ENCODE measurements at places on chromosomes 2 and 18. TPM values are rescaled to one million over a fixed set of nuclear protein-coding genes. Genes with fewer than 3 reads are reported as not detected.

DNA sequence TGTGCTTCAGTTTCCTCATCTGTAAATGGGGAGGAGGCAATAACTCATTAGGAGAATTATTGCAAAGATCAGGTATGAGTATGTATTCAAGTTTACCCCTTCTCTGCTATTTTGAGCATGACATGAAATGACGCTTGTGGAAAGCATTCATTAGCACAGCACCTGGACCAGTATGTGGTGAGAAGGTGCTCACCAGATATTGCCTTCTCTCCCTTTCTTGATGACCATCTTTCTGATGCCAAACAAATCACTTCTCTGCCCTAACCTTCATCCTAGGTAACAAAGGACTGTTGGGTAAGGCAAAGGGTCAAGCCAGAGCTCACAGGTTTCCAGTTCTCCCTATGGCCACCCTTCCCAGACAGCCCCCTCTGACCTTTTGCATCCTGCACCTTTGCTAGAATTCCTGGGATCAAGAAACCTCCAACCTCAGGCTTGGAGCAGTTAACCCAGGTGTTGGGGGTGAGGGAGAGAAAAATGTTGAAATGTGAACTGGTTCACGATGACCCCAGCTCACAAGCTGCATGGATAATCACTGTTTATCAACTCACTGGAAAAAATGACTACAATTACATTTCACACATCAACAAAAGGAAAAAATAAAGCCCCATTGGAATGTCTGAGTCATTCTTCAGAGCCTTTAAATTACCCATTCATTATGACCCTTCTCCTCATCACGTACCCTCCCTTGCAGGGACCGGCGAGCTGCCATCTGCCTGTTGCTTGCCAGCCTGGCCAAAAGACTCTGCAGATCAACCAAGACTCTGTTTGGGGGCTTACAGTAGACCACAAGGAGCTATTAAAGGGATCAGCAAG, 41.6 kb downstream of the LBH start:
- DNase-seq: peak; percentile 71

- no peak for DNase-seq
These were observed 70.8 kb downstream of the TPGS2 start for GRCh38 chr18:36757991-36758390.

- no peak for DNase-seq
These were observed 19.5 kb upstream of the ERCC3 start for GRCh38 chr2:127313406-127313805.

DNA sequence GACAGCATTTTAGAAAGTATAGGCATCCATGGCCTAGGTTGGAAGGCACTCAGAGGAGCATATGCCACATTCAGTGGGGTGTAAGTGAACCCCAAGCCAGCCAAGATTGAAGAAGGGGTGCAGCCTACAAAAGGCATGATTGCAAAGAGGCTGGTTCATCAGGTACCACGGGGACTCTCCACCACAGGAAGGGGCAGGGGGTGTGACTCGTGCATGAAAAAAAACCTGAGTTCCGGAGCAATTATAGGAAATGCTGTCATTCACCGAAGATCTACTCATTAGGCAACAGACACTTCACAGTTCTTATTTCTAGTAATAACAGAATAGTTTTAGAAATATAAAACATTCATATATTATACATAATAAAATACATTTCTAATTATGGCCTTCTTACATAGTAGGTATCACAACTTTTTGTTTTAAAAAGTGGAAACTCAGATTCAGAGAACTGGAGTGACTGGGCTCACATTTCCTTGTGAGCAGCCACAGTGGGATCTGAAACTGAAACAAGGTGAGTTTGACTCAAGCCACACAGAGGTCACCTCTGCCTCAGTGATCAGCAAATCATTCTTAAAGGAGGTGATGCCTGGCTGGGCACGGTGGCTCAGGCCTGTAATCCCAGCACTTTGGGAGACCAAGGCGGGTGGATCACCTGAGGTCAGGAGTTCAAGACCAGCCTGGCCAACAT, 188.4 kb upstream of the GYPC start:
- DNase-seq: no peak

DNA sequence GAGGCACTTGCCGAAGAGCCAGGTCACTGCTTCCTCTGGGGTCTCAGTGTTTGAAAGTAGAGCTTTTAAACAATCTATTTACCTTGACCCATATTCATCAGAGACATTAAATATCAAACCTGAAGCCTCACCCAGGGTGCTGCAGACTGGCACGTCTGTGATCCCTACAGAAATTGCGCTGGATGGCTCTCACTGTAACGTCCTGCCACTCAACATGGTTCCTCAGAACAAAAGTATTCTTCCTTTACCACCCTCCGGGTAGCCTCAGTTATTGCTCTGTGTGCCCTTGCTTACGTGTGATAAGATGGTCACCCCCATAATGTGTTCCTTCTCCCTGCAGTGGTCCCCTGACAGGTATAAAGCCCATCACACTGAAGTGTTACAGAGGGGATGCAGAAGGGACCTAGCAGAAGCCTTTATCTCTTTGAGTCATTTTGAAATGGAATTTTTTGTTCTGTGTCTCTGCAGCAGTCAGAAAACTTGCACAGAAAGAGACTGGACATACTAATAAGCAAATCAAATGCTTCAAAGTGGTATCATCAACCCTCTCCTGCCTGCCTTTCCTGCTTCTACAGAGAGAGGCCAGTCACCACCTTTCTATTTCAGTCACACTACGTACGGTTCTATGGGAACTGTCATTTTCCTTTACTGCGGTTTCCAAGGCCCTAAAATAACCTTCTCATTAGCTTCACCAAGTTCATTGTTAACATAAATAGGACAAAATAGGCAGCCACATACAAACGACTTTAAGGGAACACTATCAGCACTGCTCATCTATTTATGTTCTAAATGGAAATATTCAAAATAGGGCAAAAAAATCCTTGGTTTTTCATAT, 86.8 kb downstream of the METTL8 start:
- no peak for DNase-seq

- no peak for DNase-seq
These were observed 92.1 kb downstream of the EN1 start for GRCh38 chr2:118755384-118755783.

DNA sequence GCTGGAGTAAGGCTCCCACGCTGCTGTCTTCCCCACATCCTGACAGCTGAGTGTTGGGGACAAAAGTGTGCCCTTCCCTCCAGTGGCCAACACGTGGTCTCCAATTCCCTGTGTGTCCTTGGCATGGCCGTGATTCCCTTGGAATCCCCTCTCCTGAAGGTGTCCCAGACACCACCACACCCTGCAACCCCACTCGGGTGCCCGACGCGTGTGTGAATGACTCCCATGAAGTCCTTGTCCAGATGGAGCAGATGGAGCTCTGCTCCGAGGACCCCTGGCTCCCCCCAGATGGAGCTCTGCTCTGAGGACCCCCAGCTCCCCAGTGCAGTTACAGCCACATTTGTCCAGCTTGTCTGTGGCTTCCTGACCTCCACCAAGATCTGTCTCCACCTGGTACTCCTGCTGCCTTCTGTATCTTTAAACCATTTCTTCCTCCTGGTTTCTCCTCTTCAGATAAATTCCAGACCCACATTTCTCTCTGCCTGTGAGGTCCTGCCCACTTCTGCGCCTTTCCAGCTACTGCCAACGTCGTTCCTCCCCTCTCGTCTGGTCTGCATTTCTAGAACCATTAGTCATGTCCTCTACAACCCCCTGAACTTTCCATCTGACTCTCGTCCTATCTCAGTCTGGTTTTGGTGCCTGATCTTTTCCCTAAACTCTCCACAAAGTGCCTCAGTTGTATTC, 86.8 kb upstream of the PXDN start:
- DNase-seq: no peak

DNA sequence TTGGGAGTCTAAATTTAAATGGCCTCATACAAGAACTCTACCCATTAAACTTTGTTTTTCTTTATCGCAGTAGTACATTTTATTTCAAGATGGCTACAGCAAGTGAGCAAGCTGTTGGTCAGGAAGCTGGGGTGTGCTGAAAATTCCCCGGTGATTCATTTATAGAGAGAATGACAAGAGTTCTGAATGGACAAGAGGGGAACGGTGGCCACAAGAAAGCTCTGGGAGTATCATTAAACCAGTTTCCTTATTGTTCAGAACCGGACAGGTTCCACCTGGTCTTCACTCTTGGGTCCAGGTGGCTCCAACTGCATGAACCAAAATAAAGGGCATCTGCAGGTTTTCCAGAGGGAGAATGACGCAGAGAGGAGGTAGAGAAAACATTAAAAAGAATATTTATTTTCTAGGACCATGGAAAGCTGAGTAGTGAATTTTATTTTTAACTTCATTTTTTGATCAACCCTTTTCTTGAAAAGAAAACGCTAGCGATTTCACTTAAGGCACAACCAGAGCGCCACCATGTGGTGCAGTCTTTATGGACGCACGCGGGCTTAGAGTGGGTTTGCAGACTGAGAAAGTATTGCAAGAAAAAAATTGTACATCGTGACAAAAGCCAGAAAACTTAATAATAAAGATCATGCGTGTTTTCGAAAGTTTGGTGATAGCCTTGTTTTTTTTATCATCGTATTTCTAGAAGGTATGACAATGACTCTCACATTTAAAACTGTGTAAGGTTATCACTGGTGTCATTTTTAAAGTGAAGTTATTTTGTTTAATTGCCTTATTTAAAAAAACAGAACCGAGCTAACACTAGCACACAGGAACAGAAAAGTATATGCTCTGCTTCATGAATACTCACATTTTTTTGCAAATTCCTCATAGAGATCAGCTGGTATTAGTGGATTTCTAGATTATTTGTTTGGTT, 97.9 kb upstream of the NOL4 start:
- peak; percentile 40 for DNase-seq

DNA sequence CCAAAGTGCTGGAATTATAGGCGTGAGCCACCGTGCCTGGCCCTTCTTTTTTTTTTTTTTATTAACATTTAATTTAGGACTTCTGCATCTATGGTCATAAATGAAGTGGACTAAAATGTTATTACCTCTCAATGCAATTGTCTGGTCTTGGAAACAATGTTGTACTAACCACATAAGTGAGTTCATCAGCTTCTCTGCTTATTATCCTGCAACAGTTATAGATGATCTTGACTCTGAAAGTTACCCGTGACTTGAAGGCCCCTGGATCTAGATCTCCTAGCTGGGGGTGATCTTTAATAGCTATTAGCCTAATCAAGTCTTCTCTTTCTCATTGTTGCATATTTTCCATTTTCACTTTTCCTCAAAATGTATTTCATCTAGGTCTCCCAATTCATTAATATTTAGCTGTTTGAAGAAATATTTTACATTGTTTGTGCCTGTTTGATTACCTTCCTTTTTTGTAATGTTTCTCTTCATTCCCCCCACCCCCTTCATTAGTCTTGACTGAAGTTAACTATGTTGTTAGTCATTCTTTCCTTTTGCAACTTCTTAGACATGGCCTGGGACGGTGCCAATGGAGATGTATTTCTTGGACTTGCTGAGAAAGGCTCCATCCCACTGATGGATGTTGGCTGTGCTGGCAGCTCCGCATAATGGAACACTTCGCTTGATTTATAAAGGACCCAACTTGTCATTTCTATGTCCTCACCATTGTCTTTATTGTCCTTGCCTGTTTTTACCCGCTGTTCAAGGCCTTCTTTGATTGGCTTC, 141.6 kb upstream of the RIOK3 start:
- peak; percentile 83 for DNase-seq

GRCh38 chr2:39996653-39997080, 217.6 kb upstream of the THUMPD2 start:
- peak; percentile 91 for DNase-seq

- no peak for DNase-seq
These were observed 100.2 kb upstream of the ID2 start for GRCh38 chr2:8581601-8582041.

DNA sequence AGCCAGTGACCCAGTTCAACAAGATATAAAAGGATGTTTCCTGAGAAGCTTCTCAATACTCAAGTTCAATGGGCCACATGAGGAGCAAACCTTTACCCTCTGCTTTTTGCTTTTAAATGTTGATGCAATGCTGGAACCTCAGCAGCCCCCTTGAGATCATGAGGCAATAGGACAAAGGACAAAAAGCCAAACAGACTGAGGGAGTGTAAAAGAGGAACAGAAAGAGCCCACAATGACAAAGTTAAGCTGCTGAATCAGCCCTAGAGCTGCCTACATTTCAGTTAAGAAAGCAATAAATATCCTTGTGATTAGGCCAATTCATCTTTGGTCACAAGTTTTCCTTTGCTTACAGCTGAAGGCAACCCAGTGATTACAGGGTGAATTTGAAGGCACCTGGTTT, 76.9 kb downstream of the MRO start:
- no peak for DNase-seq

- DNase-seq: no peak
These were observed 36.9 kb downstream of the TRAK2 start for GRCh38 chr2:201414099-201415023.

- no peak for DNase-seq
These were observed 185.8 kb downstream of the DOK6 start for GRCh38 chr18:69586537-69586936.

DNA sequence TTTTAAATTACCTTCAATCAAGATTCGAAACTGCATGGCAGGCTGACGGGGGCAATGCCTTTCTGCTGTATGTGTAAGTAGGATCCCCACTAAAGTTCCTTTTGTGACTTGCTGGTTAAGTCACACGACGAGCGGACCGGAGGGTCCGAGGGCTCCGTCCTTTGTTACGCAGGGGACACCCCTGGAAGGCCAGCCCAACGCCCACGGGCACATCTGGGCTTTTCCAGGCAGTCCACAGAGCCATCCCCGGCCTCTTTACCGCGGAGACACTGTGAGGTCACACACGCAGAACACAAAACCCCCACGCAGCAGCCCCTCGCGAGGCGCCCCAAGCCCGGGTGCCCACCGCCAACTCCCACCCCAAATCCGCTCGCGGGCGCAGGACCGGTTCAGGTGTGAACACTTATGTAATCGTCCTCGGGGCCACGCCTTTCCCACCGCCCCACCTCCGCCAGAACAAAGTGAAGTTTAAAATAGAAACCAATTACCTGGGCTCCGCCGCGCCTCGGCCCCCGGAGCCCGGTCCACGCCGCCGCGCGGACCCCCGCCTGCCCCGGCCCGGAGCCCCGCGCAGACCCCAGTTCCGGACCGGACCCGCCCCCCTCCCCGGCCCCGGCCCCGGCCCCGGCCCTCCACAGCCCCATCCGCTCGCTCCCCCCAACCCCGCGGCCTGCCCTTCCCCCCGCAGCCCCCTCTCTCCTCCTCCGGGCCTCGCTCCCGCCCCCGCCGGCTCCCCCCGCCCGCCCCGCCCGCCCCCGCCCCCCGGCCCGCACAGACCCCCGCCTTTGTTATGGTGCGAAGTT, 4.2 kb downstream of the ZNF516 start:
- DNase-seq: no peak

DNA sequence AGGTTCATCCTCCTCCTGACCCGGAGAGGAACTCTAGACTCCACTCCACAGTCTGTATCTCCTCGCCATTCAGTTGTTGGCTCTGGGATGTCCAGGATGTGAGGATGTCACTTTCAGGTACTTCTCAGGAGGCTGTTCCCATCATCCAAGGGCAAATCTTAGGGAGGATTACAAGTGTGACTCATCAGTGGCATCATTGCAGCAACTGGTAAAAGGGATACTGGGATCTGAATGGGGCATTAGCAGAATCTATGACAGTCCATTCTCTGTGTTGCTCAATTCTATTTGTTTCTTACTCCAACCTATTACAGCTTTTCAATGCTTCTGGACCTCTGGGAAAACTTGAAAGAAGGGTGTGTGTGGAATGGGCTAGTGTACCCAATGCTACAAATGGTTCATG, 81.5 kb upstream of the FN1 start:
- peak; percentile 18 for DNase-seq

GRCh38 chr2:162022290-162022945, 51.6 kb downstream of the DPP4 start:
- peak; percentile 26 for DNase-seq

ANKRD29 gene
- not detected for total RNA-seq

SERPINB13 gene
- not detected for total RNA-seq

CHRNA1 gene
- total RNA-seq: 0.10 TPM

Data from HT1080 (cell line).